ENCODE measurements at places on chromosomes 6 and 20.

DNA sequence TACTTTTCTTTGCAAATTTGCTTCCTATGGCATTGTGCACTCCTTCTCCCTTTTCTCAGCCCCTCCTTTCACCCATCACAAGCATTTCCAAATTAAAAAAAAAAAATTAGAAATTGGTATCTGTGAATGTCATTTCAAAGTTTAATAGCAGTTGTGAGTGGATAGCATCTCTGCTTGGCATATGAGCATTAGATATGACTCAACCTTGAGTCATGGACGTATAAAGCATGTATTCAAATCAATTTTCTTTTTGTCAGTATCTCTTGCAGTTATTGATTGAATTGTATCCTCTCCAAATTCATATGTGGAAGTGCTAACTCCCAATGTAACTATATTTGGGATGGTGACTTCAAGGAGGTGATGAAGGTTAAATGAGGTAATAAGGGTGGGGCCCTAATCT lies 60.1 kb upstream of the MAP3K7 start:
- no peak for DNase-seq

DNA sequence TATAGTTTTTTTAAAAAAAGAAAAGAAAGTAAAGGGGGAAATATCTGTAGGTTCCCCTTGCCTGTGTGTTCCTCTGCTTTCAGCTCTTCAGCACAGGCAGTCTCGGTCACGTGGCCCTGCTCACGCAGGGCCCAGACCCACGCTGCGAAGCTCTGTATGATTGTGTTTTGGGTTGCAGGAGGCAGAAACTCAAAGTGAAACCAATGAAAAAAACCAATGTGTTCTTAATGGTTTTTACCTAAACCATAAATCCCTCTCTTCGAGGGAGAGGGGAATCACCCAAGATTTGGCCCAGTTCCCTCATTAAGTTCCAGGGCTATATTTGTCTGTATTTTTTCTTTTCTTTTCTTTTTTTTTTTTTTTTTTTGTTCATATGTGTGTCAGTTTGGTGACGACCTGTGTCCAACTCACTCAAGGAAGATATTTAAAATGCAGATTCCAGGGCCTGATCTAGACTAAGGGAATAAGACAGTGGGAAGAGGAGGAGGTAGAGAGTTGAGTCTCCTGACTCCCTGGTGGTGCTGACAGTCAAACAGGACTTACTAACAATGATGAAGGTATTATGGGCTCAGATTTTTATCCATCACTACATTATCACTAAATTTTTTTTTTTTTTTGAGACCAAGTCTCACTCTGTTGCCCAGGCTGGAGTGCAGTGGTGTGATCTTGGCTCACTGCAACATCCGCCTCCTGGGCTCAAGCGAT lies 33.8 kb upstream of the RREB1 start:
- peak; percentile 43 for DNase-seq

DNA sequence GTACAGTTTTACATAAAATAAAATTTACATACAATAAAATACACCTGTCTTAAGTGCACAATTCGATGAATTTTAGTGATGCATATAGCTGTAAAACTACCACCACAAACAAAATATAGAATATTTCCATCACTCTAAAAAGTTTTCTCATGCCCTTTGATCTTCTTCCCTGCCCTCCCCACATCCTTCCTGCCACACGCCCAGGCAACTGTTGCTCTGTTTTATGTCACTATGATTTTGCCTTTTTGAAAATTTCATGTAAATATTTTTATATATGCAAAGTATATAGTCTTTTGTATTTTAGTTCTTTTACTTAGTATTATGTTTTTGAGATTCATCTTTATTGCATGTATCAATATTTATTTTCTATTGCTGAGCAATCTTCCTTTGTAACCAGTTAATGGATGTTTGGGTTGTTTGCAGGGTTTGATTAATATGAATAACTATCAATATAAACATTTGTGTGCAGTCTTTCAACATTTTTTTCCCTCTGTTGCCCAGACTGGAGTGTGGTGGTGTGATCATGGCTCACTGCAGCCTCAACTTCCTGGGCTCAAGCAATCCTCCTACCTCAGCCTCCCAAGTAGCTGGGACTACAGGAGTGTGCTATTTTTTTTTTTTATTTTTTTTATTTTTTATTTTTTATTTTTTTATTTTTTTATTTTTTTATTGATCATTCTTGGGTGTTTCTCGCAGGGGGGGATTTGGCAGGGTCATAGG lies 23.8 kb upstream of the SAMHD1 start:
- peak; percentile 49 for DNase-seq

DNA sequence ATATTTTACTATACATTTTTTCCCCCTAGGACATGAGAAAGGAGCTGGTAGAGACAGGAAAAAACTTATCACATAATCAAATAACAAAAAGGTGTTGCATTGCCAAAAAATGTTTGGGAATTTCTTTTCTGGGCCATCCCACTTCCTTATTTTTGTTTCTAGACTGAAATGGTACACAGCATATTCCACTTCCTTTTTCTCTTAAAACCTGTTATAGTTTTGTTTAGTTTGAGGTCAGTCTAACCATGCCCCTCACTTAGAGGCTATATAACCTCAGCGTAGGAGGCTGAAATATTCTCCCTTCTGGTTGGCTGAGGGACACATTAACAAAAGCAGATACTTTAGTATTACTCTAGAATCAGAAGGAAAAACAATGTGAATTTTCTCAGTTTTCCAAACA lies 323.9 kb downstream of the GJA1 start:
- DNase-seq, result no peak

- no peak for DNase-seq
Observed at GRCh38 chr20:14724468-14724867, 387.1 kb upstream of the FLRT3 start.

DNA sequence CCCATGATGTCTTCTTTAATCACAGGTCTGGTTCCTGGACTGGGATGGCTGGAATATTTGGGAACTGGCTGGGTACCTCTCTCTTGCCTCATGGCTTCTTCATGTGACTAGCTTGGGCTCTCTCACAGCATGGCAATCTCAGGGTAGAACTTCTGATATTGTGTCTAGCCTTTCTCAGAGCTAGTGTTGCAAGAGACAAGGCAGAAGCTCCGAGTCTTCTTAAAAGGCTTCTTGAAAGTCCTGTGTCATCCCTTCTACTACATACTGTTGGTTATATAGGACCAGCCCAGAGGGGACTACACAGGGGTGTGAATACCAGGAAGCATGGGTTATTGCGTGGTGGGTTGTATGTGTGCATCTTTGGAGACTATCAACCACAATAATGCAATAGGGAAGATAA lies 23.3 kb downstream of the BCAS1 start:
- DNase-seq, result no peak

DNA sequence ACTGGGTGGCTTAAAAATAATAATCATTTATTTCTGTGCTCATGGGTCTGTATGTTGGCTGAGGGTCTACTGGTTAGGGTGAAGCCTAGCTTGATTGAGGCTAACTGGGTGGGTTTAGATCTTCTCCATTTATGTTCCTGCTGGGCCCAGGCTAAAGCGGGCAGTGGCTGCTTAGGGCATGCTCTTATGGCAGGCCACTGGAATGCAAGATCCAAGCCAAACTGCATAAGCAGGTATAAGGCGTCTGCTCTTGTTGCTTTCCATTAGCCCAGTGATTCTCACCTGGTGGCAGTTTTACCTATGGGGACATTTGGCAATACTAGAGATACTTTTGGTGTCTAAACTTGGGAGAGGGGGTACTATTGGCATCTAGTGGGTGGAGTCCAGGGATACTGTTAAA lies 44.5 kb downstream of the QKI start:
- no peak for DNase-seq
